ENCODE measurements at places on chromosomes 2 and 18.

DNA sequence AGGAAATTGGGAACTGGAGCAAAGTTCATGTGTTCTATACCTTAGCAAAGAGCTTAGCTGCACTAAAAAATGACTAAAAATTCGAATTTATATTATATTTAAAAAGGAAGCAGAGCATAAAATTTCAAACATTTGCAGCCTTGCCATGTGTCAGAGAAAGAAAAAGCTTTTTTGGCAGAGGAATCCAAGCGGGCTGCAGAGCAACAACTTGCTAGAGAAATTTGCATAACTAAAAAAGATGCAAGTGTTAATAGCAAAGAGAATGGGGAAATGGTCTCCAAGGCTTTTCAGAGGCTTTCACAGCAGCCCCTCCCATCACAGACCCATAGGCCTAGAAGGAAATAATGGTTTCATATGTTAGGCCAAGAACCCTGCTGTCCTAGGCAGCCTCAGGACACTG is 1315.9 kb downstream of the DSC3 start:
- no peak for DNase-seq

GRCh38 chr18:45775241-45775676 is 50.2 kb upstream of the SIGLEC15 start:
- peak; percentile 30 for DNase-seq

GRCh38 chr2:59301466-59302402 is 1060.6 kb upstream of the FANCL start:
- DNase-seq = peak; percentile 10

DNA sequence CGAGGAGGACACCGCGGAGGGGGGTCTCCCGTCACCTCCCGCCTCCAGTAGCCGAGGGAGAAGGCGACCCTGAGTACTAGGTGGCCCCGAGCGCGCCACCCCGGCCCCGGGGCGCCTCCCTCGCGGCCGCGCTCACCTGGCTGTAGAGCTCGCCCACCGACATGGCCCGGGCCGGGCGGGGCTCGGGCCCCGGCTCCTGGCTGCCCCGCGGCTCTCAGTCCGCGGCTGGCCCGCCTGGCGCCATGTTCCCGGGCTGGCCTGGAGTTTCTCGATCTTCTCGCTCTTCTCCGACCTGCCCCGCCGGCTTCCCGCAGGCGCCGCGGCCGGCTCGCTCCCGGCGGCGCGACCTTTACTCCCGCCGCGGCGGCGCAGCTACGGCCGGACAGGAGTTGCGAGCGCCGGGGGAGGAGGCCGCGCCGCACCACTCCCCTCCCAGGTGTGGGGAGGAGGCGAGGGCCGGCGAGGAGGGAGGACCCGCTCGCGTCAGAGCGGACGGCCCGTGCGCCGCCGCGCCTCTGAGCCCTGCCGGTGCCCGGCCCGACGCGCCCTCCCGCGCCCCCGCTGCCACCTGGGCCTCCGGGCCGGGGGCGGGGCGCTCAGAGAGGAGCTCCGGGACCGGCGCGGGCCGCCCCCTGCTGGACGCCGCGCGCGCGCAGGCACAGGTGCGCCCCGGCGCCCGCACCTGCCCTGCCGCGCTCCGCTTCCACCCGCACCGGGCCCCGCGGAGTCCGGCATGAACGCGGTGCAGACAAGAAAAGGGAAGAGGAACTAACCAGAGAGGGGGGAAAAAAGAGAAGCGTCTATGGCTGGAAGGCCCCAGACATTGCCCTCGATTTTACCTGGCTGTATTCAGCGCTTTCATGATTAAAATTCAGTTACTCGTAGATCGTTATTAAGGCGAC is at the start of gene MYO5B:
MYO5B (minus strand) TSS at position 517 of the 902 bp plus-strand sequence; CDS start at position 163, 354 bp downstream.
- no peak for DNase-seq

- DNase-seq = no peak
Measured at GRCh38 chr2:50878251-50878650, 153.7 kb downstream of the NRXN1 start.

DNA sequence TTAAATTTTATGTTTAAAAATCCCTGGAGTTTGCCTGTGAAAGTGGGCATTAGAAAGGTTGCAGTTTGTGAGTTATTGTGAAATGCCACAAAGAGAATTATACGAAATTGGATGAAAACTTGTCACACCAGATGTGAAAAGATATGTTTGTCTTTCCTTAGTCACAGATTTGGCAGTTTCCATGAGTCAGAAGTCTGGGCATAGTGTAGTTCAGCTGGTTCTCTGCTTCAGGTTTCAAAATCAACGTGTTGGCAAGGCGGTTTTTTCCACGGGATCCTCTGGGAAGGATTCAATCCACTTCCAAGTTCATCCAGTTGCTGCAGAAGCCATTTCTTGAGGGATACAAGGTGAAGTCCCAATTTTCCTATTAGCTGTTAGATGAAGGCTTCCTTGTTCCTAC is 658.0 kb upstream of the CDH2 start:
- no peak for DNase-seq

DNA sequence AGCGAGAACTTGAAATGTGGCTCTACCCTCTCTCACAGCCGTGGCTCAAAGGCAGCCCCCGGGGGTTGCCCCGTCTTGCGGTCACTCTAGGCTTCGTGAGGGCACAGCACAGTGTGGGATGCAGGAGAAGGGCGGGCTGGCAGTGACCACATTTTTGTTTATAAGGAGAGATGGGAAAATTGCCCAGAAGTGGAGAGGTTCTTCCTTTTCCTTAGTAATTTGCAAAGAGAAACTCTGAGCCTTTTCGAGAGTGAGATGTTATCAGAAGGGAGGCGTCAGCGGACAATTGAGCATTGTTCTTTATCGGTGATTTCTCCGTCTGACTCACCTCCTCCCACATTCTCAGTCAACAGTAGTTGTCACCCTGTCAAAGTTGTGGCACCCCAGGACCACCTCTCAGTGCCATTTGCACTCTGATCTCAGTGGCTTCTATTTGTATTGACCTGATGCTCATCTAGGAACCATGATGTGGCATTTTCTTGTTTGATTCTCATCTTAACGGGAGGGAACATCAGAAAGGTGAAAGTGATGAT is 89.6 kb downstream of the ACAA2 start:
- no peak for DNase-seq

GRCh38 chr2:205175831-205176230 is 506.5 kb upstream of the NRP2 start:
- no peak for DNase-seq

DNA sequence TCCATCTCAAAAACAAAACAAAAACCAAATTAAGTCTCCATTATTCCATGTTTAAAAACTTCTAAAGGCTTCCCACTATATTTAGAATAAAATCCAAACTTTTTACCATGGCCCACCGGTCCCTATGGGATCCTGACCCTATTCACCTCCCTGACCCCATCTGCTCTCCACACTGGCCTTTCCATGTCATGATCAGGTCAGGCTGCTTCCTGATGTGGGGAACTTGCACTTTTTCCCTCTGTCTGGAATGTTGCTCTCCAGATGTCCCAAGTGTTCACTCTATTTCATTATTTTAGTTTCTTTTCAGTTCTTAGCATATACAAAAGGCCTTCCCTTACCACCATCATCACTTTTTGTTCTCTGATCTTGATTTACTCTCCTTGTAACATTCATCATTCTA is 7.5 kb upstream of the MTA3 start:
- DNase-seq = no peak

DNA sequence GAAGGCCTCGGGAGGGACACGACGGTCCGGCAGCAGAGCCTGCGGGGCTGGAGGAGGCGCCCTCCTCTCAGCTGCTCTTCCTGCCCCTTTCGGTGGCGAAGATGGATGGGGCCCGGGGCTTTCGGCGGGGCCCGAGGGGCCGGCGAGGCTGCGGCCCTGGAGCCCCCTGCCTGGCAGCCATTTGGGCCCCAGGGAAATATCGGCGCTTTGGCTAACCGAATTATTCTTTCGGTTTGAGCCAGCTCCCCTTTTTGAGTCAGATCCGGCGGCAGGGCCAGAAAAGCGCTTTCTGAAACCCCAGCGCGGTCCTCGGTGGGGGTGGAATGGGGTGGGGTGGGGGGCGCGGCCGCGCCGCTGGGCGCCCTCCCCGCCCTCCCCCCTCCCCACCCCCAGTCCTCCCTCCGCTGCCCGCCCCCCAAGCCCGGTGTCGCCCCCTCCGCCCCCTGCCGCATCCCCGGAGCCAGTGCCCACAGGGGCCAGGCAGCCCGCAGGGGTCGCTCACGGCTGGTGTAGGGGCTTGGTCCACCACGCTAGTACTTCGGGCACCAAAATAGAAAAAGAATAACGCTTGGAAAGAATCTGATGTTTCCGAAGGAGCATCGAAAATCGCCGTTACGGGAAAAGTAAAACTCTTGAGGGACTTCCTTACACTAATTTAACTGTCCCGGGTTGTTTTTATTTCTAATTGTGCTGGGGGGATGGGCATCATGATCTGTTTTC is 9.1 kb upstream of the ARID5A start:
- peak; percentile 20 for DNase-seq
